Putamen (tissue), 1 donor: ENCODE measurements at places on chromosomes 12 and 14.

DNA sequence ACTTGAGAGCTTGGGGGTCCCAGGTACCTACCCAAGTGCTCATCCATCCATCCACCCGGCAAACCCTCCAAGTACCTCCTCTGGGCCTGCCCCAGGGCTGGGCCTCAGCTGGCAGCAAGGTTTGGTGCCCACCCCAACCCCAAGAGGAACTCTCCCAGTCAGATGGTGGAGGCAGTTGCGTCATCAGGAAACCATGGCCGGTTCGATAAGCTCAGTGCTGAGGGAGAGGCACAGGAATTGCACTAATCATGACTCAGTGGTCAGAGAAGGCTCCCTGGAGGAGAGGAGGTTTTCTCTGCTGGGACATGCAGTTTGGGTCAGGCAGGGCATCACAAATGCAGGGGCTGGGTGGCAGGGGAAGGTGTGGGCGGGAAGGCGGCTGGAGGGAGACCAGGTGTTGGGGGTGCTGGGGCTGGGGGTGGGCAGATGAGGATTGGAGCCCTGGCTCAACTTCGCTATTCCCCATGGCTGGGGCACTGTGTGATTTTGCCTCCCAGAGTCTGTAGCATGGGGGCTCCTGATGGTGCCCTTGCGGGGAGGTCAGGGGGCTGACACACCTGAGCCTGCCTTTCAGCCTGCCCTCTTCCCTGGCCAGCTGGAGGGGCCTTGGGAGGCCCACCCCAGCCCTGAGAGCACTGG is 32.2 kb downstream of the SH2B3 start:
- no peak for DNase-seq

DNA sequence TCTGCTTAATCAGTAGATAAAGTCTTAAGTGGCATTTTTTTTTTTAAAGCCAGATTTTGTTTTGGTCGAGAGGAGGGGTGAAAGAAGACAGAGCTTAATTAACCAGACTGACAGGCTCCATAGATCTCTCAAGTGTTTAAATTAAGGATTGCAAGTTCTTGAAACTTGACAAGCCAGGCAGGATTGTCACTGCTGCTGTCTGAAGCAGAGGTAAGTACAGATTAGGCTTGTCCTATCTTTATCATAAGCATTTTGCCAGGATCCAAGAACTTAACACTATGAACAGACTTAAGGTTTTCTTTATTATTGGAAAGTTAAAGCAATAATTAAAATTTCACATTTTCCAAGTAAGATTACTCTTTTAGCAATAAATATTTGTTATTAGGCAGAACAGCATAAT is 179.6 kb upstream of the LMO3 start:
- DNase-seq: no peak

DNA sequence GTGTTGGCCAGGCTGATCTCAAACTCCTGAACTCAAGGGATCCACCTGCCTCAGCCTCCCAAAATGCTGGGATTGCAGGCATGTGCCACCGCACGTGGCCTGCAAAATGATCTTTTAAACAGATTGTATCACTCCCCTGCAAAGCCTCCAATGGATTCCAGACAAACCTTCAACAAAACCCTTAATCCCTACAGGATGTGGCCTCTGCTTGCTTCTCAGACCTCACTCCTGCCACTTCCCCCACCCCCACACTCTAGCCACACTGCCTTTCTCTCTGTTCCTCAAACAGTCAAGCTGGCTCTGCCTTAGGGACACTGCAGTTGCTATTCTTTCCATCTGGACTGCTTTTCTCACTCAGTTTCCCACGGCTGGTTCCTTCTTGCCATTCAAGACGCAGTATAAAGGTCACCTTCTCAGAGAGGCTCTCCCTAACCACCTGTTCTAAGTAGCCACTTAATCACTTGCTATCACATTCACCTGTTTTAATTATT is 47.3 kb upstream of the TMED10 start:
- DNase-seq: peak; percentile 21

DNA sequence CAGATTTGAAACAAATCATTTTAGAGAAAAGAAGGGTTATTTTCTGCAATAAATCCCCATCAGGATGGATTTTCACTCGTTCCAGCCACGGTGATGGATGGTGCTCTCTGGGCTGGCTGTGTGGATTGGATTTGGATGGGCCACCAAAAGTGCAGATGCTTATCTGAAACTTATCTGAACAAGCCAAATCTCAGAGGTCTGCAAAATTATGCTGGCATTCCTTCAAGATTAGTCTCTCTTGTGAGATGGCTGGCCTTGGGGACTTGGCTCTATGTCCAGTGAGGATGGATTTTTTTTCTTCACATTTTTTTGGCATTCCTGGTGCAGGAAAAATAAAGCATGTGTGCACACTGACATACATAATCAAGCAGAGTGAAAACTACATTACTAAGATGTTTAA is 341.9 kb downstream of the GXYLT1 start:
- no peak for DNase-seq

DNA sequence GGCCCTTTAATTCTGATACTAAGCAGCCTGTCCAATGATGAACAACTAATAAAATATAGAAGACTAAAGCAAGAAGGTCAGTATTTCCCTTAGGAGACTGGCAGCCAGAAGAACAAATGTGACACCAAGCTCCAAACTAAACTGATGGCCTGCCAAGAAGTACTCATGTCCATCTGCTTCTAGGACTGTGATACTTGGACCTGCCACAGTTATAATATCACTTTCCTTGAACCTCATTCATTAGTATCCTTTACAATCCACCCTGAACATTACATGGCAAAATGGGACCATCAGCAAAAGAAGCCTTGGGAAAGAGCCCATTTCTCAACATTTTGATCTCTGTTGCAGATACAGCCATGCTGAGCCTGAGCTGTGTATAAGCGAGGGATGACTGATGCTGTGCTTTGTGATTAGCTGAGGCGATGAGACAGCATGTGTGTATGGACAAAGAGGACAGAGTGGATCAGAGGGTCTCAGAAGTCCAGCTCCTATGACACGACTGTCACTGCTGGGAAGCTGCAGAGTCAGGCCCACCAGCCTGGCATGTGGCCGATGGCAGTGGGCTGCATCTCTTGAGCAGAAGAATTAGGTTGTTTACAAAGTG is 73.9 kb downstream of the TGFB3 start:
- no peak for DNase-seq
